ENCODE measurements at places on chromosomes 12 and 14.

- no peak for DNase-seq
These were observed 12.4 kb downstream of the LUM start for GRCh38 chr12:91098941-91099340.

- DNase-seq = no peak
These were observed 811 bp upstream of the GALNT16 start for GRCh38 chr14:69259168-69259526.

- DNase-seq = no peak
These were observed 49.0 kb downstream of the ZC3H14 start for GRCh38 chr14:88611878-88612277.

- DNase-seq = no peak
These were observed 146.0 kb downstream of the SLC38A4 start for GRCh38 chr12:46679754-46680153.

GRCh38 chr12:77968571-77968970, 137.9 kb downstream of the NAV3 start:
- no peak for DNase-seq

GRCh38 chr12:67927324-67927723, 61.9 kb upstream of the IFNG-AS1 start:
- DNase-seq = no peak

GRCh38 chr14:61753631-61754030, 8.6 kb upstream of the SNAPC1 start:
- no peak for DNase-seq

GRCh38 chr14:98103705-98104104, 1168.3 kb downstream of the BCL11B start:
- DNase-seq = no peak

- no peak for DNase-seq
These were observed 22.4 kb upstream of the TCP11L2 start for GRCh38 chr12:106280106-106280505.

DNA sequence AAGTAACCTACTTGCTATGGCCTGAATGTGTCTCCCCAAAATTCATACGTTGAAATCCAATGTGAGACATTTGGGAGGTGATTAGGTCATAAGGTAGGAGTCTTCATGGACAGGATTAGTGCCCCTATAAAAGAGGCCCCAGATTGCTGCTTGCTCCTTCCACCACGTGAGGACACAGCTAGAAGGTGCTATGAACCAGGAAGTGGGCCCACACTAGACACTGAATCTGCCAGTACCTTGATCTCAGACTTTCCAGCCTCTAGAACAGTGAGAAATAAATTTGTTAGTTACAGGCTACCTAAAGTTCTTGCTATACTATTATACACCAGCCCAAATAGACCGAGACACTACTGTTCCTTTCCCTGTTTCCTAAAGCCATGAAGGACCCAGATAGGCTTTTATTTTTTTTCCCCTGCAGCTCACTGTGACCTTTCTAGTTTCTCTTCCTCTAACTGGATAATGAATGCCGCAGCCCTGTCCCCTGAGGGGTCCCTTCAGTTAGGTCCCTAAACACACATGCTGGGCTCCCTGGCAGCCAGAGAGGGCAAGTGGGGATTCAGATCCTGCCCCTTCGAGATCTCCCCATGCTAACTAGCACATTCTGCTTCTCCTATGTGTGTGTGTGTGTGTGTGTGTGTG, 19.3 kb downstream of the SLC25A3 start:
- no peak for DNase-seq

DNA sequence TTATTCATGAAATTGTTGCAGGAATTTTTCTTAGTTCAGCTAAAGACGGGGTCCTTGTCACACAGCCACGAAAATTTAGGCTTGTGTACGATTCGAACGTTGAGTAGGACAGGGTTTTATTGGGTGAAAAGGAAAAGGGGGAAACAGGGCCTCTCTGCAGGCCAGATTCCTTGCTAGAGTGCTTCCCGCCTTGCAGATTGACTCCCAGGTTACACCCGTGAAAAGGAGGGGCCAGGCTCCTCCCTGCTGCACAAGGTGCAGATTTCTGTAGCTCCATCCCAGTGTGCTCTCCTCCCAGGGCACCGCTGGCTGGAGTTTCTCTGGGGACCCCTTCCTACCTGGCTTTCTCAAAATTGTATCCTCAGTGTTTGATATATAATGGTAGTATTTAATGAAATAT, 221.5 kb downstream of the ERC1 start:
- DNase-seq = no peak

GRCh38 chr14:104650057-104650980, 39.1 kb upstream of the INF2 start:
- peak; percentile 18 for DNase-seq

- no peak for DNase-seq
These were observed 33.2 kb downstream of the CKAP4 start for GRCh38 chr12:106214571-106214970.

- no peak for DNase-seq
These were observed 8.1 kb downstream of the RTL1 start for GRCh38 chr14:100895411-100895810.

- no peak for DNase-seq
These were observed 90.6 kb downstream of the LRRK2 start for GRCh38 chr12:40315375-40315774.

DNA sequence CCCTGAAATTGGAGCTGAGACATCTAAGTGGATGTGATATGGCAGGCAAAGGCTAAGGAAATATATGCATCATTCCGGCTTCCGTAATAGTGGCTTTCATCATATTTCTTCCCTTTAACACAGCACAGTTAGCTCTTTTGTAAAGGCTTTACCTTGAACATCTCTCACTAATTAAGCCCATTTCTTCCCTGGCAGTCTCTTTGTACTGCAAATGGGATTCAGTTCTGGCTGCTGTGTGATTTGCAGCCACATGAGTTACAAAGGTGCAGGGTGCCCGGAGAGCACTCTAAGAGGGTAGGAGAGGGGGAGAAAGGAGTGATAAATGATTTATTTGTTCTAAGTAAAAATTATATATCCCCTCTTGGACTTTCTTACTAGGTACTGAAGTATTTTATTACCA, 232.1 kb upstream of the CCDC196 start:
- DNase-seq = no peak

DNA sequence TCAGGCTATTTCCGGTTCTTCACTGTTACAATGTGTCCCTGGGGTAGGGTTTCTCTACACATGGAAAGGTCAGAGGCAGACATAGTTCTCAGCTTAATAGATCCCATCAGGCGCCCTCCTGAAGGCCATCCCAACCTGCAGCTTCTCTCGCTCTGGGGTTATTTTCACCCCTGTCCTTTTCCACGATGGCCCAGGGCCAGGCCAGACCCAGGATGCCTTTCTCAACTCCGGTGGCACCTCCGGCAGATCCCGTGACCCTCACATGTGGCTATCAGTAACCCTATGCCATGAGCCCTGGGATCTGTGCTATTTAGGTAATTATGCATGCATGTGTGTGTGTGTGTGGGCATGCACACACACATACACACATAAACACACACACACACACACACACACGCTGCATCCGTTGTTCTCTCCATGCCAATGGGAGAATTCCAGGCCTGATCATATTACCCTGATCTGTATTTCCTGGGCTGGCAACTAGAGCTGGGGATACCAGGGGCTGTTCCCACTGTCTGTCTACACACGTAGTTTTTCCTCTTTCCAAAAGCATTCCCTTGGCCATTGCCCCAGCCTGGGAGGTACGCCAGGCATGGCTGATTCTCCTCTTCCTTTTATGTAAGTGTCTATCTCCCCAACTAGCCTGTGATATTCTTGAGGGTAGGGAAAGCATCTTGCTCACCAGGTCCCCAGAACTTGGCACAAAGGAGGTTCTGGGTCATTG, 51.2 kb upstream of the NOS1 start:
- no peak for DNase-seq

DNA sequence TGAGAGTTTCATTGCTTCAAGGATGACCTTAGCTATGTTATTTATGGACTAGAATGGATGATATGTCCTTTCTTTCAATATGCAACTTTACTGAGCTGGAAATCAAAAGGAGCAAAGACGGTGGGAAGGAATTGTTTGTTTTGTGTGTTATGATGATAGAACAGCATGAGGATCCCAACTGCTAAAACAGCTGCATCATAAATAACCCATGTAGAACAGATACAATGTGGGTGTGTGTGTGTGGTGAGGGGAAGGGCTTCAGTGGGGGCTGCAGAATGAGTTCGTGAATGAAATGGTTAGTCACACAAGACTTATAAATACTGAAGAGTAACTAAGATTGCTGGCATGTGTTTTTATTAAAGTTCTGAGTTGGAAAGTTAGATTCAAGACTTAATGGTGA, 80.1 kb downstream of the DACT1 start:
- DNase-seq = no peak

DNA sequence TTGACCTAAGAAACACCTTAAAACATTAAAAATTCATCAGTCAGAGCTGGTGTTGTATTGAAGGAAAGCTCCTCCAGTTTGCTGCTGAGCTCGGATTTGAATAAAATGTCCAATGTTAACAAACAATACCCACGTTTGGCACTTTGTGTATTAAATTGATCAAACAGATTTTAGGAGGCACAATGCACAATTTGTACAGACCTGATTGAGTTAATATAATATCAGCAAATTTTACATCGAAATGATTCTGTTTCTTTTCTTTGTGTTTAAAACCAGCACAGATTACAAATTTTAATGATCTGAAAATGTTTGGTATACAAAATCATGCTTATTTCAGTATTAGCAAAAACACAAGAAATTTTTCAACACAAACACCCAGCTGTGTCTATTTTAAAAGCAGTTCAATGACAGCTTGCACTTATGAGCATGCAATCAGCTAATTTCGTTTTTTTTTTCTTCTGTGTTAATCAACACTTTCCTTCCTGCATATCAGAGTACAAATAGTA, 2.8 kb upstream of the FOXG1 start:
- DNase-seq = no peak

DNA sequence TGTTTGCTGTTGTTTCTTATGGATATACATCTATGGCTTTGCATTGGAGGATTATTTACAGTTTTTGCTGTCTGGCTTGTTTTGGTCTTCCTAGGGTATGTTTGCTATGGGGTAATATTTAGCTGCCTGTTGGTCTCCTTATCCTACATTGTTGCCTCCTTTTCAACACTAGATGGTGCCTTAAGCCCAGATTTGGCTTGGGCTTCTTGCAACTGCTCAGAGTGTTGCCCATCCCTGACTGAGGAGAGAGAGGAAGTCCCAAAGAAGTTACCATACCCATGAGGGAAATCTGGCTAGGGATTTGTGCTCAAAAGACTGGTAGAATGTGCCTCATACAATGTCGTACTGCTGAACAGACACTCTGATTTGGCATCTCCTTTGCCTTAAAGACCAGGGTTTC, 94.6 kb upstream of the MUCL1 start:
- no peak for DNase-seq

GRCh38 chr14:32186248-32186647, 15.6 kb upstream of the RNU6-7 start:
- no peak for DNase-seq

GRCh38 chr14:80095623-80096022, 115.7 kb downstream of the DIO2 start:
- DNase-seq = no peak

GRCh38 chr14:69877492-69877891, 1.7 kb upstream of the SMOC1 start:
- DNase-seq = peak; percentile 19

DNA sequence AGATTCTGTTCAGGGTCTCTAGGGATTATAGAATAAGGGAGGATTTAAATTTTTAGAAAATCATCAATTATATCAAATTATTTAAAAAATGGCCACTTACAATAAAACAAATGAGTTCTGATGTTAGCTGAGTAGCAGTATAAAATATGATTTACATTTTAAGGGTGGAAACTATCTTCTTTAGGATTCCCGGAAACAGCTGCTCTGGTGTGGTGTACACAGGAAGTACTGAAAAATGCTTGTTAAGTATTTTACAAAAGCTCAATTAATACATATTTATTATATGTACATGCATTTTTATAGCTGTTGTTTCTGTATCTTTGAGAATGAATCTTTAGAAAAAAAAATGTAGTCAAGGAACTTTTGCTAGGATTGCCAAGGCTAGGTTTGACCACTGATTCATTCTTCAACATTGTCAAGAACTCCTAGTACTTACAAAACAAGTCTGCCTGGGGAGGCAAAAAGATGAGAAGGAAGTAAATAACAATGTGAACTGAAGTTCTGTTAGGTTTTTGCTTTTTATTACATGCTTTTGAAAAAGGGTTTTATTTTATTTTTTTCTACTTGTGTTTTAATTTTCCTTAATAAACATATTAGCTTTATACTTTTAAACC, 48.0 kb downstream of the ARF6 start:
- DNase-seq = no peak

- no peak for DNase-seq
These were observed 124.3 kb downstream of the PPHLN1 start for GRCh38 chr12:42450248-42450647.

DNA sequence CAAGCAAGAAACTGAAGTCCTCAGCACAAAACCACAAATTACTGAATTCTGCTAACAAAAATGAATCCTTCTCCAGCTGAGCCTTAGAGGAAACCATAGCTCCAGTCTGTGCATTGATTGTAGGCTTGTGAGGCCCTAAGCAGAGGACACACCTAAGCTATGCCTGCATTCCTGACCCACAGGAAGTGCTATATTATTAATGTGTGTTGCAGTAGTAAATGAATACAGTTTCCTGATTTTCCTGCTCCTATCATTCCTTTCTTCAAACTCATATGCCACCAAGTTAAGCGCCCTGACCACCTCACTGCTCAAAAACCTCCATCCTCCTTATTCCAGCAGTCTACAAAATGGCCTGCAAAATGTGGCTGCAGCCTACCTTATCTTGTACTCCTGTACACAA, 151.9 kb upstream of the ABCD2 start:
- DNase-seq = no peak

- no peak for DNase-seq
These were observed at the start of gene GLT8D2 for GRCh38 chr12:104049903-104050356. GLT8D2 (minus strand) TSS chr12:104050187; CDS start chr12:104019648, 30,539 bp downstream.

- peak; percentile 6 for DNase-seq
These were observed 35.5 kb upstream of the SOCS2 start for GRCh38 chr12:93536766-93537488.

- DNase-seq = no peak
These were observed 2.8 kb upstream of the IFNG start for GRCh38 chr12:68162374-68162773.

- no peak for DNase-seq
These were observed 20.2 kb upstream of the PELI2 start for GRCh38 chr14:56098021-56098420.

DNA sequence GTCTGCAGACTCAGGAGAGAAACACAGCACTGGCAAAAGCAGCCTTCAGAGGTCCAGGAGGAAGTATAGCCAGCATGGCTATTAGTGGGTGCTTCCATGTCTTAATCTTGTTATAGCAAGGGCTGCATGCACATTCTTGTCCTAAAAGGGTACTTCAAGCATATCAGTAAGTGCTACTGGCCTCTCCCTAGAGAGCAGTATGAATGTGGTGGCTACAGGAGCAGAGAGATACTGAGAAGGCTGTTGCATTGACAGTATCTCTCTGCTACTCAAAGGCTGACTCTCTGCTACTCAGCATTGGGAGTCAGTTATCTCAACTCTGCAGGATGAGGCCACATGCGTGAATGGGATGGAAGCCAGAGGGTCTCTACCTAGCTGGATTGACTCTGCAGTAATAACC, 2.0 kb downstream of the GARIN6 start:
- DNase-seq = no peak

- no peak for DNase-seq
These were observed 42.1 kb downstream of the FLRT2 start for GRCh38 chr14:85572011-85572410.

- DNase-seq = no peak
These were observed 137.5 kb upstream of the NOS1 start for GRCh38 chr12:117498880-117499279.
